MCF 10A (cell line): ENCODE measurements at places on chromosomes 2 and 18. TPM values are rescaled to one million over a fixed set of nuclear protein-coding genes. Genes with fewer than 3 reads are reported as not detected.

HAAO gene
- not detected in 2 replicates for total RNA-seq

GRHL1 gene
- 0.96 and 2.0 TPM in 2 replicates for total RNA-seq

CDH20 gene
- total RNA-seq = not detected in 2 replicates

- no peak for DNase-seq
Observed at GRCh38 chr18:24995056-24995455, 356.9 kb downstream of the ZNF521 start.

DNA sequence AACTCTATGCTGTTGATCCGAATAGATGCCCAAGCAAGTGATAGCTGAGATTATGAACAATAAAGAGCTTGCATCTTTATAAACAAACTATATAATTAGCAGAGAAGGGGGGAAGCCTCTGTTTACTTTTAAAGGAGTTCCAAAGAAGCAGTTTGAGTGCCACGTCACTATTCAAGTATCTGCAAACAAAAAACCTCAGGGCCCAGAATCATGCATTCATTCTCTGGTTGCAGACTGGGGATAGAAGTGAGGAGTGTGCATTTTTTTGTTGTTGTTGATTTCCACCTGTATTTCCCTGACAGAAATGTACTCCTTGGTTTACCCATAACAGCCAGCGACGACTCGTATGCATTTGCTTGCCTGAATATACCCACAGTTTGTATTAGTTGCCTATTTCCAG, 264.3 kb downstream of the PTGR3 start:
- DNase-seq = no peak

GRCh38 chr2:55952415-55952814, 28.8 kb upstream of the EFEMP1 start:
- DNase-seq = no peak

DNA sequence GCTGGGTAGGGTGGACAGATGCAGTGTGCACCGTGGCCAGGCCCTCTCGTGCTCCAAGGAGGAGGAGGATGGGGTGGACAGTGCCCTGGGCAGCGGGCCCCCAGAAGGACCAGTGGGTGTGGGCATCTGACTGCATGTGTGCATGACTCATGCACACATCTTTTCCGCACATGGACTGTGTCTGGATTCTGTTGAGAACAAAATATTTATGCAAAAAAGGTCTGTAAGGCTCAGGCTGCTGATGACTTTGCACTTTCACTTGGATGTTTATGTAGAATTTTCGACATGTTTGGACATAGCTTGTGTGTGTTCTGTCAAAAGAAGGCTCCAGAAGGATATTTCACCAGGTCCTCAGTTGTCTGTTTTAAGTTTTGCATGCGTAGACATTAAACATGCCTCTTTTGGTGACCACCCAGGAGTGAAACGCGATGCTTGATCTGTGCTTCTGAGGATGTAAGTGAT, 45.6 kb downstream of the MTCL1 start:
- DNase-seq = peak; percentile 21

DNA sequence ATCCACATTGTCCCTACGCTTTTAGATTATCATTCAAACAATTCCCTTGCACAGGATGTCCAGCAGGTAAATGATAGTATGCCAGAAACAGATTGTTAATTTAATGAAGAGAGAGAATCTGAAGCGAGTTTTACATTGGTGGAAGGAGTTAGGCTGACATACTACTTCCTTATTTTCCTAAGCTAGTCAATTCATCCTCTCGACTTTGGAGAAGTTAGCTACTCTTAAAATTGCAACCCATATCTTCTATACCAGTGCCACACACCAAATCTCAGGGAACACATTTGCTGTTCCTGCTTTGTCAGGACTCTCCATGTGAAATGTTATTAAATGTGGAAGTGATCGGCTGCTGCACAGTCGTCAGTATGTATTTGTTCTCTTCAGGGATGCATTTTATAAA, 249.2 kb downstream of the NAPG start:
- DNase-seq = no peak

GRCh38 chr2:204663816-204664425, 118.6 kb downstream of the PARD3B start:
- DNase-seq = no peak

- no peak for DNase-seq
Observed at GRCh38 chr2:70790136-70790828, at the start of gene FIGLA. Gene FIGLA (minus strand): TSS chr2:70790643. CDS start chr2:70790638, 5 bp downstream.
